ENCODE measurements at places on chromosomes 11 and 22.

- H3K27me3 ChIP-seq, result no peaks in the 10 kb centered on the region
- H3K36me3 ChIP-seq, result no peaks in the 10 kb centered on the region
- no peak overlapping the region for H3K4me3 ChIP-seq
Measured at GRCh38 chr11:25119416-25119815, 622.6 kb downstream of the LUZP2 start.

- H3K4me3 ChIP-seq, result no peak overlapping the region
- no peaks in the 10 kb centered on the region for H3K27me3 ChIP-seq
- DNase-seq, result no peak
- H3K4me1 ChIP-seq, result peaks cover 18% of the 10 kb centered on the region
- peaks cover 57% of the 10 kb centered on the region for H3K36me3 ChIP-seq
- no peak overlapping the region for H3K27ac ChIP-seq
Measured at GRCh38 chr11:72002841-72003775, 4.4 kb downstream of the IL18BP start.

- no peaks in the 10 kb centered on the region for H3K36me3 ChIP-seq
- DNase-seq, result no peak
- H3K4me1 ChIP-seq, result no peaks in the 10 kb centered on the region
- H3K4me3 ChIP-seq, result no peak overlapping the region
- no peaks in the 10 kb centered on the region for H3K27me3 ChIP-seq
- H3K27ac ChIP-seq, result no peak overlapping the region
Measured at GRCh38 chr22:47396105-47396504, 633.7 kb downstream of the TBC1D22A start.

DNA sequence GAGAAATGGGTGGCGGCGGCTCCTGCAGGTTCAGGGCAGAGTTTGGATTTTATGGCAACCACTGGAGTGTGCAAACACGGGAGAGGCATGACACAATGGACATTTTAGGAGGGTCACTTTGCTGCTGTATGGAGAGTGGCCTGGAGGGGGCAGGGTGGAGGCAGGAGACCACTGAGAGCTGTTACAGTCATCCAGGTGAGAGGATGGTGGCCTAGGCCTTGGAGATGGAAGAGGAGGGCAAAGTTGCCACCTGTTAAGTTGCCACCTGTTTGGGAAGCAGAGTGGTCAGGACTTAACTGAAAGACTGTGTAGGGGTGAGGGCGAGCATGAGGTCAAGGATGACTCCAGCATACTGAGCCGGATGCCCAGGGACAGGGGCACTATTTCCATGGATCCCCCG, 2.3 kb upstream of the RAD9A start:
- H3K27me3 ChIP-seq, result no peaks in the 10 kb centered on the region
- peaks cover 6% of the 10 kb centered on the region for H3K36me3 ChIP-seq
- H3K27ac ChIP-seq, result no peak overlapping the region
- no peak overlapping the region for H3K4me3 ChIP-seq

DNA sequence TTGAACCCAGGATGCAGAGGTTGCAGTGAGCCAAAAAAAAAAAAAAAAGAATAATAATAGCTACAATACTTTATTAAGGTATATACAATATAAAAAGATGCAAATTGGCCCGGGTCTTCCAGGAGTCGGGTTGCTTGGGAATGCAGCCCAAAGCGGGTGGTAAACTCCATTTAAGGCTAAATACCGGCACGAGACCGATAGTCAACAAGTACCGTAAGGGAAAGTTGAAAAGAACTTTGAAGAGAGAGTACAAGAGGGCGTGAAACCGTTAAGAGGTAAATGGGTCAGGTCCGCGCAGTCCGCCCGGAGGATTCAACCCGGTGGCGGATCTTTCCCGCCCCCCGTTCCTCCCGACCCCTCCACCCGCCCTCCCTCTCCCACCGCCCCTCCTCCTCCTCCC, 143.3 kb downstream of the DLG2 start:
- no peaks in the 10 kb centered on the region for H3K27me3 ChIP-seq
- no peaks in the 10 kb centered on the region for H3K36me3 ChIP-seq

GRCh38 chr22:48277868-48278581, 1515.6 kb downstream of the TBC1D22A start:
- no peak overlapping the region for H3K27ac ChIP-seq
- DNase-seq, result no peak
- no peaks in the 10 kb centered on the region for H3K36me3 ChIP-seq

- no peak overlapping the region for H3K4me3 ChIP-seq
- H3K36me3 ChIP-seq, result no peaks in the 10 kb centered on the region
- H3K27ac ChIP-seq, result no peak overlapping the region
- H3K27me3 ChIP-seq, result no peaks in the 10 kb centered on the region
Measured at GRCh38 chr22:20018001-20018400, 1.4 kb upstream of the ARVCF start.

DNA sequence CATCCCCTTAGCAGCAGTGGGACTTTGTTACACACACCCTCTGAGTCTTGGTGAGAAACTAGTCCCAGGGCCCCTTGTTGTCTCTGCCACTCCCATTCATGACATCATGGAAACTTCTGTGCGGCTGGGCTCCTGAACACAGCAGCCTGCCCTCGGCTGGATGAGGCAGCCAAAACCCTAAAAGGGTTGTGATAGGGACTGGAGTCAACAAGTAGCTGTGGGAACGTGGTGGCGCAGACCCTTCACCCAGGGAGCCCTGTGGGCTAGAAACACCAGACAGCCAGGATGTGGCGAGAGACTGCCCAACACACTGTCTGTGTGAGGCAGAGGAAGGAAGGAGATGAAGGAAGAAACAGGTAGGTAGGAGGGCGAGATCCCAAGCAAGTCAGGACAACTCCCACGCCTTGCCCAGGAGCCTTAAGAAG, 3.9 kb downstream of the CD3D start:
- peak; percentile 82 for DNase-seq
- no peaks in the 10 kb centered on the region for H3K27me3 ChIP-seq
- peak overlapping the region; percentile 64 for H3K4me3 ChIP-seq
- H3K4me1 ChIP-seq, result peaks cover 71% of the 10 kb centered on the region

DNA sequence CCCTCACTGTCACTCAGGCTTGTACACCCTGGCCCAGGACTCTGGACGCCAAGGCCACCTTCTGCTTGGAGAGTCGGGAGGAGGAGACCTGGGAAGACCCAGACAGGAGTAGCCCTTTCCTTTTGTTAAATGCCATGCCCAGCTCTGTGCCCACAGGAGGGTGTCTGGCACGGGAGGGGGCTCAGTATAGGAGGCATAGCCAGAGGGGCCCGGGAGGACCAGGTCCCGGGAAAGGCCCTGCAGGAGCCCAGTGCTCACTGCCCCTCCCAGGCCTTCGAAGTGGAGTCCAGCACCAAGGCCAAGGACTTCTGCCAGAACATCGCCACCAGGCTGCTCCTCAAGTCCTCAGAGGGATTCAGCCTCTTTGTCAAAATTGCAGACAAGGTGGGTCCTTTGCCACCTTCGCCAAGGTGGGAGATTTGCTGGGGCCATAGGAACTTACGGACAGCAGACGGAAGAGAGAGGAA, 79.0 kb downstream of the MYO7A start:
- H3K27ac ChIP-seq, result no peak overlapping the region
- H3K4me3 ChIP-seq, result no peak overlapping the region
- no peaks in the 10 kb centered on the region for H3K36me3 ChIP-seq
- DNase-seq, result no peak
- no peaks in the 10 kb centered on the region for H3K27me3 ChIP-seq
- H3K4me1 ChIP-seq, result no peaks in the 10 kb centered on the region

GRCh38 chr22:48906216-48906835, 921.3 kb downstream of the BRD1 start:
- no peak for DNase-seq
- no peak overlapping the region for H3K27ac ChIP-seq
- no peaks in the 10 kb centered on the region for H3K36me3 ChIP-seq
- no peak overlapping the region for H3K4me3 ChIP-seq
- no peaks in the 10 kb centered on the region for H3K27me3 ChIP-seq
- H3K4me1 ChIP-seq, result no peaks in the 10 kb centered on the region

- no peaks in the 10 kb centered on the region for H3K36me3 ChIP-seq
- no peak for DNase-seq
- H3K4me3 ChIP-seq, result peak overlapping the region; percentile 55
- no peak overlapping the region for H3K27ac ChIP-seq
- peaks cover 5% of the 10 kb centered on the region for H3K4me1 ChIP-seq
Measured at GRCh38 chr11:6925636-6926207, 504 bp upstream of the ZNF215 start.

GRCh38 chr11:126833065-126833464, 167.5 kb downstream of the KIRREL3 start:
- H3K4me1 ChIP-seq, result no peaks in the 10 kb centered on the region
- H3K4me3 ChIP-seq, result no peak overlapping the region
- no peaks in the 10 kb centered on the region for H3K27me3 ChIP-seq

GRCh38 chr22:25774575-25775026, 32.6 kb downstream of the MYO18B start:
- no peaks in the 10 kb centered on the region for H3K4me1 ChIP-seq
- no peaks in the 10 kb centered on the region for H3K27me3 ChIP-seq
- no peak for DNase-seq
- no peaks in the 10 kb centered on the region for H3K36me3 ChIP-seq

DNA sequence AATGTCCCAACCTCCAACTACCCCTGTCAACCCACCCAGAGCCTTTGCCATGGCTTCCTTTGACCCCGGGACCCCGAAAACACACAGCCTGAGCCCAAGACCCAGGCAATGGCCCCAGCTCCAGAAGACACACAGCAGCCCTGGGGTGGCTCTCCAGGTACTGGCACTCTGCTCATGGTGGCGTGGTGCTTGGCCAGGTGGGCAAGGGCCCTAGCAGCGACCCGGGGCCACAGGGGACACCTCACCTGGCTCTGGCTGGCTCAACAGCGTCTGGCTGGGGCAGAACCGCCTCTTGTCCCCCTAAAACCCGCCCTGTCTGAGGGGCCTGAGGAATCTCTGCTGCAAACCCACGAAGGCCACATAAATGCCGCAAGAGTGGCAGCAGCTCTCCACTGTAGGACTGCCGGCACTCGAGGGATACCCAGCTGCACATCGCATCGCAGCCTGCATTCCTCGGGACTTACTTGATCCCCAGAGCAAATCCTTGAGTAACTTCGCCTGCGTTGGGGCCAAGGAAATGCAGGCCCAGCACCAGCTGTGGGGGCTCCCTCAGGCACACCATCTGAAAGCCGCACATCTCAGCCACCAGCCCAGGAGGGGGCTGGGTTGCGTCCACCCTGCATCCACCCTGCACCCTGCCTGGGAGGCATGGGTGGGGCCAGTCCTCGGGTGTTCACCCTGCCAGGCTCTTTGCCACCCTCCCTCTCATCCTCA, 23.1 kb upstream of the GNB1L start:
- H3K36me3 ChIP-seq, result no peaks in the 10 kb centered on the region
- H3K27ac ChIP-seq, result no peak overlapping the region
- H3K4me1 ChIP-seq, result peaks cover 13% of the 10 kb centered on the region
- H3K4me3 ChIP-seq, result no peak overlapping the region
- no peak for DNase-seq
- H3K27me3 ChIP-seq, result no peaks in the 10 kb centered on the region

- H3K4me3 ChIP-seq, result no peak overlapping the region
- no peaks in the 10 kb centered on the region for H3K36me3 ChIP-seq
- DNase-seq, result no peak
- no peaks in the 10 kb centered on the region for H3K4me1 ChIP-seq
- H3K27me3 ChIP-seq, result no peaks in the 10 kb centered on the region
Measured at GRCh38 chr11:56705784-56706396, 7.0 kb downstream of the OR9G1 start.

DNA sequence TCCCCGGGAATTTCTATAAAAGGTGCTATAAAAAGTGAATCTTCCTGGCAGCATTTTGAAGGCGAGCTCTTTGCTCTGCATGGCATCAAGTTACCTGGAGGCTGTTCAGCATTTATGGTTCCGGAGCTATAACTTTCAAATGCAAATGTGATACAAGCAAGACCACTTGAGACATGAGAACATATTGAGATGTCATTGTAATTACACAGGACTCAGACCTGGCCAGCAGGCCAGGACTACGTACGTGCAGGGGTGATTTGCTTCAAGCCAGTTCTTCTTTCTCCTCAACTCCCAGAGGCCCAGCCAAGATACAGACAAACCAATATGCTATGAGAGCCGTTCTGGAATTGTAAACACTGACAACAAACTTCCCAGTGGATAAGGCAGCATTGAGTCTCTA, 227.4 kb upstream of the FAT3 start:
- H3K4me1 ChIP-seq, result no peaks in the 10 kb centered on the region
- H3K36me3 ChIP-seq, result no peaks in the 10 kb centered on the region
- no peaks in the 10 kb centered on the region for H3K27me3 ChIP-seq

GRCh38 chr11:112630496-112630895, 330.7 kb upstream of the NCAM1 start:
- DNase-seq, result no peak
- no peaks in the 10 kb centered on the region for H3K4me1 ChIP-seq
- peaks cover 2% of the 10 kb centered on the region for H3K27me3 ChIP-seq
- H3K27ac ChIP-seq, result no peak overlapping the region
- no peak overlapping the region for H3K4me3 ChIP-seq

GRCh38 chr11:124837491-124837856, 27.8 kb upstream of the ROBO3 start:
- no peak overlapping the region for H3K27ac ChIP-seq
- no peak for DNase-seq
- H3K36me3 ChIP-seq, result no peaks in the 10 kb centered on the region
- H3K4me1 ChIP-seq, result peaks cover 18% of the 10 kb centered on the region

- H3K27me3 ChIP-seq, result no peaks in the 10 kb centered on the region
- no peaks in the 10 kb centered on the region for H3K36me3 ChIP-seq
- DNase-seq, result no peak
- H3K4me3 ChIP-seq, result no peak overlapping the region
- H3K4me1 ChIP-seq, result no peaks in the 10 kb centered on the region
Measured at GRCh38 chr11:116336540-116336939, 436.2 kb downstream of the BUD13 start.

DNA sequence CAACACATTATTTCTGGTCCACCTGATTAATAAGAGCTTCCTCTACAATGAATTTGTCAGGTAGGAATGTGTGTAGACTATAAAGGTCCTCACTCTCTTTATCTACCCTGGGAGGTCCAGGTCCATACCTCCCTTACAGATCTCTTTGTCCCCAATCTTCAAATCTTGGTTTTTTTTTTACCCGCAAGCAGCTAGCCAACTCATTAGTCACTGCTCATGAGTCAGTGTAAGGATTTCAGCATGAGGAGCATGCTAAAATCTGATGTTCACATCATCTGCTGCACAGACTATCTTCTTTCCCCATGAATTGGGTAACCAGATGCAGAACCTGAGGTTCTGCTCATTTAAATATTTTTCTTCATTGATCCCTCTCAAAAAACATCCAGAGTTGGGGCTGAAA, 397.0 kb upstream of the ISX start:
- H3K4me1 ChIP-seq, result no peaks in the 10 kb centered on the region
- no peak overlapping the region for H3K4me3 ChIP-seq
- H3K27me3 ChIP-seq, result no peaks in the 10 kb centered on the region

DNA sequence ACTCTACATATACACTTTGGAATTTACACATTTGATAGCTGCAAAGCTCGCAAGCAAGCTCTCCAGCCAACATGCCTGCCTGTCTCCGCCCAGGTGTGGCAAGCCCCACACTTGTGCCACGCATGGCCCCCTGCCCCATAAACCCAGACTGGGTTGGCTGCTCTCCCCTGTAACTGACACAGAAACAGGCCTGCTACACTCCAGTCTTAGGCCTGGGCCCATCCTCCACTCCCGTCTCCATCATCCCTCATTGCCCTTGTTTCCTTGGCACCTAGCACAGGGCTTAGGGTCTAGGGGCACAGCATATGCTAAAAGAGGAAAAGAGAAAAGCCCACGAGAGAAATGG, 41.4 kb downstream of the PACSIN2 start:
- no peaks in the 10 kb centered on the region for H3K36me3 ChIP-seq
- H3K4me1 ChIP-seq, result no peaks in the 10 kb centered on the region
- H3K27me3 ChIP-seq, result no peaks in the 10 kb centered on the region

GRCh38 chr11:12222055-12222792, 111.8 kb downstream of the MICAL2 start:
- H3K4me1 ChIP-seq, result peaks cover 41% of the 10 kb centered on the region
- H3K27me3 ChIP-seq, result no peaks in the 10 kb centered on the region
- no peak overlapping the region for H3K4me3 ChIP-seq
- peaks cover 12% of the 10 kb centered on the region for H3K36me3 ChIP-seq

GRCh38 chr11:81432333-81432732, 1301.3 kb downstream of the FAM181B start:
- no peaks in the 10 kb centered on the region for H3K36me3 ChIP-seq
- no peaks in the 10 kb centered on the region for H3K27me3 ChIP-seq
- no peak for DNase-seq

Data from effector memory CD4-positive, alpha-beta T cell (primary cell).